Head of caudate nucleus (tissue), 42 donors: ENCODE measurements at places on chromosomes 5 and 9.

DNA sequence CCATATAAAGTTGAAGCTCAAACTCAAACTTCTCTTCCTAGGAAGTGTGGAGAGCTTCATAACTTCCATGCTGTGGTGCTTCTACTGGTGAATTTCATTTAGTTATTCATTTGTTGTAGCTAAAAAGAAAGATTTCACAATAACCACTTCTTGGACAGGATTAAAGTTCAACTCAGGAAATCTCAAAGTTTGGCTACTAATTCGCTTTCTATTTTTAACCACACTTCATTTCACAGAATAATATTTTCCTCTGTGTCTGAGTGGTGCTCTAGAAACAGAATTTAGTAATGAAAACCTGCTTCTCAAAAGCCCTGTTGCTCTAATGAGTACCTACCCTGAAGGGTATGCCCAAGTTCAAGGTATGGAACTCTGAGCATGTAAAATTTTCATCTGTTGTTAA, 73.9 kb downstream of the ACTBL2 start:
- no peak for DNase-seq

GRCh38 chr9:126147936-126148870, 178.4 kb upstream of the MVB12B start:
- DNase-seq: no peak

- DNase-seq: no peak
Measured at GRCh38 chr9:25461416-25461815, 216.8 kb downstream of the TUSC1 start.

GRCh38 chr5:77390795-77391194, 101.3 kb downstream of the WDR41 start:
- DNase-seq: no peak

- DNase-seq: no peak
Measured at GRCh38 chr9:8783941-8784340, 984.4 kb upstream of the DMAC1 start.

DNA sequence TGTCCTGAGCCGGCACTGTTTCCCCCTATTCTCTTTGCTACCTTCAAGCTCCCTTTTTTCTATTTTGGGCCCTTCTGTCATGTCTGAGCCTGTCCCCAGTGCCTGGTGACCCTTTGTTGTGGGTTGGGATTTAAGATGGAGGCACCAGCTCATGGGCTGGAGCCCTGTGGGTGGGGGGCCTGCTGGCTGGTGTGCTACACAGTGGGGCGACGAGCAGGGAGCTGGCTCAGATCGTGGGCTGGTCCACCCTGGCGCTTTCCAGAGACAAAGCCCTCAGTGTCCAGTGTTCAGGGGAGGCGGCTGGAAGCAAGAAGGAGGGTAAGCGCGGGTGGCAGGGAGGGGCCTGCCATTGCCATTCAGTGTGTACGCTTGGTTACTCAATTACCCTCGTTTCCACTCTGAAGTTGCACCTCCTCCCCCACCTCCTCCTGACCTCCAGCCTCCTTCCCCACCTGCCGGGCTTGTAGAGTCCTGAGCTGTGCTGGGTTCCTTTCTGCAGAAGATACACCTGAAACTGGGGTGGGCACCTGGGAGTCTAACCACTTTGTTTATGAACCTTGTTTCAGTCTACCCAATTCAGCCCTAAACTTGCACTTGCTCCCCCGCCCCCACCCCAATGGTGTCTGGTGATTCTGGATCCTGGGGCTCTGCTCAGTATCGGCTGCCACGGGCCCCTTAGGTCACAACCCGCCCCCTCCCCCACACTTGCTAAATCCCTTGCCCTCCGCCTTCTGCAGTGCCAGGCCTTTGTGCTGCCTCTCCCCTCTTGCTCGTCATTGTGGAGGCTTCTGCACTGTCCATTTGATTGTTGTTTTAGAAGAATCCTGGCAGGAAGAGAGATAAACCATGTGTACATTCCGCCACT, 49.9 kb downstream of the MVB12B start:
- DNase-seq: peak; percentile 90

DNA sequence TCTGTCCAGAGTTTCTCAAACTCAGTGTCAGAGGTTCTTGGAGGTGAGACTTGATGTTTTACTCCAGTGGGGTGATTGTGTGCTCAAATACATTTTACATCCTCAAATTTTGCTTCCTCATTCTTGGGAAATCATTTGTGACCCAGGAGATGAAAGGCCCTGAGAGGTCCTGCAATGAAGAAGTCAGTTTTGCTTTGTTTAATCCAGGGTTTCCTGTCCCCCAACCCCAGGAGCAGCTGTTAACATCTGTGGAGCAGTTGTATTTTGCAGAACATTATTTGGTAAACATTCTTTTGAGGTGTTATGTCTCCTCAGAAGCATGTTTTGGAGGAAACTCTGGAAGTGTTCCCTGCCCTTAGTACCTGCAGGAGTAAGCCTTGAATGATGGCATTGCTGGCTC, 59.8 kb downstream of the DAB2IP start:
- DNase-seq: no peak

DNA sequence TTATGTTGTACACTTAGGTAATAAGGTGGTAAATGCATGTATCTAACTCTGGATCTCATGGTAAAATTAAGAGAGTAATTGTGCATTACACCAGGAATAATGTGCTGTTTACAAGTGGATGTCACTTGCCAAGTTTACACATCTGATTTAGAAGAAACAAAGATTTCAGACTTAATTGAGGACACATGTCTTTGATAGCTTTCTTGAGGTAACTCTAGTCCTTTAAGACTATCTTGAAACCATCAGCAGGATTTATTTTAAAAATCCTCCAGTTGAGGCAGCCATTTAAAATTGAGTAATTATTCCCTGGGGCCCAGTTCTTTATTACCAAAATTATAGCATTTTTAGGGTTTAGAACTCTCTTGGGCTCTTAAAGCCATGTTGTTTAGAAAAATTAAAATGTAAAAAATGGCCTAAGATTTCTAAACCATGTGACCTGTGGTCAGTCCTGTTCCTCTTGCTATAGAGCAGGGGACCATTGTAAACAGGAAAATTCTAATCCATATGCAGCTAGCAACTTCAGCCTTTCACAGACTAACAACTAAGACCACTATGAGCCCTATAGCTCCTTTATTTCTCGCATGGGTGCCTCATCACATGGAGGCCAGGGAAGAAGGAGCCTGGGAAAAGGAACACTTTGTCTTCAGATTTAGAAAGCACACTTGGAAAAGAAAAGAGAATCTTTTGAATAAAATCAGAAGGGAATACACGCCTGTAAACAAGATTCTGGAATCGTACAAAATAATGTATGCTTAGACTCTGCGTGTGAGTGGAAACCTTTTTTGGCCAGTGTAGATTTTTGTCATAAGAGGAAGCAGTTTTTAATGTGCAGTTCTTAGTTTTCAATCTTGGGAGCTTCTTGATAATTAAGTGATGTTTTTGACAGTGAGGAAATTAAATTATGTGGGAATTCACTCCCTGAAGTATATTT, 71.2 kb downstream of the ZSWIM6 start:
- DNase-seq: no peak

GRCh38 chr5:168786147-168786546, 207.0 kb upstream of the PANK3 start:
- DNase-seq: no peak

GRCh38 chr9:130908146-130908877, 11.7 kb upstream of the QRFP start:
- DNase-seq: no peak
